Suprapubic skin (tissue), 4 donors: ENCODE measurements at places on chromosomes 16 and 17.

DNA sequence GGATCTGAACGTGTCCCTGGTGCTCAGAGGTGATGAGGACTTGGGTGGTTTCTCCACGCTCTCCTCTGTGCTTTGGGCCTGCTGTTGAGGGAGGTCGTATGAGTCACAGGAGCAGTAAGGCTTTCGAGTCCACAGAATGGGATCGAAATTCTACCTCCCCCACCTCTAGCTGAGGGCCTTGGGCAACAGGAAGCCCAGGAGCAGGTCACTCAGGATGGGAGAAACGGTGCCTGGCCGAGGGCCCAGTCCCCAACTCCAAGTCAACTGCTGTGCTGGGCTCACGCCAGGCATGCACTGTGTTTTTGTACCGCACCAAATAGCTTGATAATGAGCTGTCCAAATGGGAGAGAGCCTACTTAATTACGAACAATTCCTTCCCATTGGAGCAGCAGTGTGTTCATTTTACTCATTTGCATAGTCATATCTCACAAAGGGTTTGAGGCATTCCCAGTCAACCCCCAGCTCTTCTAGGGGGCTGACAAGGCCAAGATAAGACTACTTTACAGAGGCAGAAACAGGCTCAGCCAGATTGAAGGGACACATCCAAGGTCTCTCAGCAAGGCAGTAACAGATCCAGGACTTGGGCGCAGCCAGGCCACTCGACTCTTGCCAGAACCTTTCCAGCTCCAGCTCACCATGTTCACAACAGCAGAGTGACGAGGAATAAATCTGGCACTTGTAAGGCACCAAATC is 53.6 kb downstream of the WNT3 start:
- no peak overlapping the region for H3K4me3 ChIP-seq
- peaks cover 24% of the 10 kb centered on the region for H3K4me1 ChIP-seq
- no peaks in the 10 kb centered on the region for H3K36me3 ChIP-seq
- no peak overlapping the region for H3K27ac ChIP-seq
- DNase-seq, result peak; percentile 53

DNA sequence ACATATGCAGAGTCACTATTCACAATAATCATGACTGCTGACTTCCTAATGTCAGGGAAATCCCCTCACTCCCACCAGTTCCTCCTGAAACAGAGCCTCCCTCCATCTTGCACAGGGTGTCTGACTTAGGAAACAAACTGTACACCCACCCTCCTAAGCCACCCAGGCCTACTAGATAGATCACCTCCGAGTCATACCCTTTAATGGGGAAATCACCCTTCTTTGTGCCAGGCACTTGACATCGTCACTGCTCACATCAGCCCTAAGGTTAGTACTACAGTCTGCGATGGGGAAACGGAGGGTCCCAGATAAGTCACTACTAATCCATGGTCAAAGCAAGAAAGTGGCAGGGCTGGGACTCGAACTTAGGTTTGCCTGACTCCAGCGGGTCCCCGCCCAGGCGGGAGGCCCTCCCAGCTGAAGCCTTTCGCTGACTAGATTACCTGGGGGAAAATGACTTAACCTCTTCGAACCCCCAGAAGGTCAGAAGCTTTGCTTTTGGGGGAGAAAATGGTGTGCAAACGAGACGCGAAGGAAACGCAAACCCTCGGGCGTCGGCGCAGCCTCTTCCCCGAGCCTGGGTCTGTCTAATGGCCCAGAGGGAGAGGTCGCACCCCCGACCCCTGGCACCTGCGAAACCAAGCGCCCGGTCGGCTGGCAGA is 3.4 kb upstream of the MLLT6 start:
- no peaks in the 10 kb centered on the region for H3K27me3 ChIP-seq
- H3K27ac ChIP-seq, result peak overlapping the region; percentile 90
- H3K4me3 ChIP-seq, result peak overlapping the region; percentile 85

GRCh38 chr17:49920030-49920769 is 48.8 kb upstream of the DLX4 start:
- no peaks in the 10 kb centered on the region for H3K4me1 ChIP-seq
- no peak overlapping the region for H3K4me3 ChIP-seq
- peaks cover 18% of the 10 kb centered on the region for H3K27me3 ChIP-seq
- no peak overlapping the region for H3K27ac ChIP-seq

DNA sequence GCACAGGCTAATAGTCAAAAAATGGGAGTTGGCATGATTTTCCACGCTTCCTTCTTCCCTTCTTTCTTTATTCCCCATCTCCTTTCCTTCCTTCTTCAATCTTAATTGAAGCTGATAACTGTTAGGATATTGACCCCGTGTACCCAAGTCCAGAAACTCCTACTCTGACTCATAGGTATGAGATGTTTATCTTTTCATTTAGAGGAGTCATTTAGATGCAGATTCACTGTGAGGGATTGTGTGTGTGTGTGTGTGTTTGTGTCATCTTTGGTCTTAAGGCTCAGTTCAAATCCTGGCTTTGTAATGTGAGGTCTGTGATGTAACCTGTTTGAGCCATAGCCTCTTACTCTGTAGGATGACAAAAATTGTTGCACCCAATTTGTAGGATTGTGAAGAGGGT is 332.0 kb upstream of the MAF start:
- H3K36me3 ChIP-seq, result no peaks in the 10 kb centered on the region
- no peak overlapping the region for H3K4me3 ChIP-seq
- H3K27ac ChIP-seq, result no peak overlapping the region
- no peaks in the 10 kb centered on the region for H3K4me1 ChIP-seq
- no peak for DNase-seq

GRCh38 chr16:11572301-11572995 is 14.3 kb downstream of the LITAF start:
- no peaks in the 10 kb centered on the region for H3K36me3 ChIP-seq
- no peaks in the 10 kb centered on the region for H3K27me3 ChIP-seq
- H3K4me1 ChIP-seq, result peaks cover 20% of the 10 kb centered on the region
- H3K4me3 ChIP-seq, result no peak overlapping the region
- DNase-seq, result no peak
- no peak overlapping the region for H3K27ac ChIP-seq

DNA sequence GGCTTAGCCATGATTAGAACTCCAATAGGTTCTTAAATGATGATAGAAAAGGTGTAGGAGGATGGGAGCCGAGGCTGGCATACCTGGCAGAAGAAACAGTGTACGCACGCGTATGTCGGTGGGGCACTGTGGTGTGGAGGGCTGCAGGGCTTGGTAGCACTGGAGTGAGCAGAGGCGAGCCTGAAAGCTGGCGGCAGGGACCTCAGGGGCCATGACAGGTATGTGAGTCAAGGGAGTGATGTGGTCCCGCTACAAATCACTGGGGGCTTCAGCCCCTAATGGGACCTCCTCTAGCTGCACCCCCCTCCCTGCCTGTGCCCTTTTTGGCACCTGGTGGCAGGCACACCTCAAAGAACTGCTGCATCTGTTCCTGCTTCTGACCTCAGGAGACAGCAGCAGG is 67.3 kb downstream of the RAI1 start:
- DNase-seq, result no peak
- no peak overlapping the region for H3K4me3 ChIP-seq
- H3K27me3 ChIP-seq, result no peaks in the 10 kb centered on the region
- no peaks in the 10 kb centered on the region for H3K36me3 ChIP-seq

DNA sequence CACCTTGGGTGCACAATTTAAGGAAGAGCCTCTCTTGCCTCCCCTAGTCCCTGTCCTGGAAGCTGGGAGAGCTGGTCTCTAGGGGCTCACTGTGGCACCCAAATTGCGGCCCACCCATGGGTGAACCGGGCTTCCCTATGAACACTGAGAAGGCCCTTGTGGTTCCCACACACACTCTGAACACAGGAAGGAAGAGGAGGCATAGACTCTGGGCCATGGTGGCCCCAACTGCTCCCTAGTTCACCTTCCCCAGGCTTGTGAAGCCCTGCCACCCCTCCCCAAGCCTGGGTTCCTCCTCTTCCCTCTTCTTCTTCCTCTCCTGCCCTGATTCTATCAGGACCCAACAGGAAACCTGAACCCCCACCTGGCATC is 10.5 kb downstream of the SREBF1 start:
- DNase-seq, result no peak
- no peaks in the 10 kb centered on the region for H3K36me3 ChIP-seq
- peaks cover 82% of the 10 kb centered on the region for H3K4me1 ChIP-seq
- H3K4me3 ChIP-seq, result no peak overlapping the region
- no peaks in the 10 kb centered on the region for H3K27me3 ChIP-seq

DNA sequence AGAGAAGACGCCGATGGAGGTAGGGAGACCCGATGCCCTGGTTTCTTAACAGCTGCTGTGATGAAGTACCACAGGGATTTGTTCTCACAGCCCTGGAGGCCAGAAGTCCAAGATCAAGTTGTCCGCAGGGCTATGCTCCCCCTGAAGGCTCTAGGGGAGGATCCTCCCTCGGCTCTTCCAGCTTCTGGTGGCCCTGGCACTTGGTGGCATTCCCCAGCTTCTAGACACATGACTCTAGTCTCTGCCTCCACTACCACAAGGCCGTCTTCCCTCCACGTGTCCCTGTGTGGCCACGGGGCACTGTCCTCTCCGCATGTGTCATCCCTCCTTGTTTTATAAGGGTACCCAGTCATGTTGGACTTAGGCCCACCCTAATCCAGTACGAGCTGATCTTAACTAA is 375.2 kb downstream of the SLC39A11 start:
- H3K4me3 ChIP-seq, result no peak overlapping the region
- peaks cover 2% of the 10 kb centered on the region for H3K4me1 ChIP-seq
- DNase-seq, result no peak
- H3K27ac ChIP-seq, result no peak overlapping the region

DNA sequence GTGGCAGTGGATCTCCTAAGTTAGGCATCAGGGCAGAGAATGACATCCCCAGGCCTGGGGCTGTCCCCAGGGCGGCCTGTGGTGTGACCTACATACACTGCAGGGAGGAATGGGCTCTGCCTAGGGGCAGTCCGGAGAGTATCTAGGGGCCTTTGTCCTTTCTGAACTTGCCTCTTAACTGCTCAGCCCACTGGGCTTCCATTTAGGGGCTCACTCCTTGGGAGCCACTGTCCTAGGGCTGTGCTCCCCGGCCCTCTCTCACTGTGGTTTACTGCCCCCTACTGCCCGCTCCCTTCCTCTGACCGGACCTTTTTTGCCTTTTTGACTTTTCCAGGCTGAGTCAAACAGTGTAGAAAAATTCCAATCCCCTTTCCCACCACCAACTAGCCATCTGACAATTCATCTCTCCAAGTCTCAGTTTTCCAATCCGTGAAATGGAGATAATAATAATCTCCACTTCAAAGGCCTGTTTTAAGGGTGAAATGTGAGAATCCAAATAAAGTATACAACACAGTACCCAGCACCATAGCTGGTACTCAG is 66.8 kb downstream of the DNAH3 start:
- no peaks in the 10 kb centered on the region for H3K27me3 ChIP-seq
- H3K4me3 ChIP-seq, result no peak overlapping the region
- no peaks in the 10 kb centered on the region for H3K4me1 ChIP-seq
- no peak overlapping the region for H3K27ac ChIP-seq
- no peaks in the 10 kb centered on the region for H3K36me3 ChIP-seq

DNA sequence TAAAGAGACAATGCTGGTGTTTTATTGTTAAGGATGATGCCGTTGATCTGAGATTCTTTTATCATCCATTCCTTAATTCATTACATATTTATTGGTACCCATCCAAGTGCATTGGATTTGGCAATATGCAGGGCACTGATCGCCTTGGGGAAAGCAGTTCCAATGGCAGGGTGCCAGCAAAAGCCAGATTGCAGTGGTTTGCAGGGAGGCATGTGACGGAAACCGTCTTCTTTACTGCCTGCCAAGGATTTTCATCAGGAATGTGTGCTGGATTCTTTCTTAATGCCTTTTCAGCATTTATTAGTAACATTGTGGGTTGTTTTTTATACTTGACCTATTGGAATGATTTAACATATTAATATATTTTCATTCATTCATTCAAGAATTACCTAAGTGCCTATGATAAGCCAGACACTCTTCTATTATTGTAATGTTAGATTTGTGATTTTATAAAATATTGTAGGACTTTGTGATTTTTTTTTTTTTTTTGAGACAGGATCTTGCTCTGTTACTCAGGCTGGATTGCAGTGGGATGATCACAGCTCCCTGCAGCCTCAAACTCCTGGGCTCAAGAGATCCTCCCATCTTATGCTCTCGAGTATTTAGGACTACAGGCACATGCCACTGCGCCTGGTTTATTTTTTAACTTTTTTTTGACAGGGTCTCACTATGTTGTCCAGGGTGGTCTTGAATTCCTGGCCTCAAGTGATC is 93.4 kb upstream of the TNRC6A start:
- H3K4me3 ChIP-seq, result no peak overlapping the region
- H3K27me3 ChIP-seq, result no peaks in the 10 kb centered on the region

GRCh38 chr16:10318798-10319500 is 66.9 kb upstream of the ATF7IP2 start:
- H3K4me3 ChIP-seq, result no peak overlapping the region
- no peak for DNase-seq
- H3K27me3 ChIP-seq, result no peaks in the 10 kb centered on the region
- no peaks in the 10 kb centered on the region for H3K4me1 ChIP-seq
- no peak overlapping the region for H3K27ac ChIP-seq

DNA sequence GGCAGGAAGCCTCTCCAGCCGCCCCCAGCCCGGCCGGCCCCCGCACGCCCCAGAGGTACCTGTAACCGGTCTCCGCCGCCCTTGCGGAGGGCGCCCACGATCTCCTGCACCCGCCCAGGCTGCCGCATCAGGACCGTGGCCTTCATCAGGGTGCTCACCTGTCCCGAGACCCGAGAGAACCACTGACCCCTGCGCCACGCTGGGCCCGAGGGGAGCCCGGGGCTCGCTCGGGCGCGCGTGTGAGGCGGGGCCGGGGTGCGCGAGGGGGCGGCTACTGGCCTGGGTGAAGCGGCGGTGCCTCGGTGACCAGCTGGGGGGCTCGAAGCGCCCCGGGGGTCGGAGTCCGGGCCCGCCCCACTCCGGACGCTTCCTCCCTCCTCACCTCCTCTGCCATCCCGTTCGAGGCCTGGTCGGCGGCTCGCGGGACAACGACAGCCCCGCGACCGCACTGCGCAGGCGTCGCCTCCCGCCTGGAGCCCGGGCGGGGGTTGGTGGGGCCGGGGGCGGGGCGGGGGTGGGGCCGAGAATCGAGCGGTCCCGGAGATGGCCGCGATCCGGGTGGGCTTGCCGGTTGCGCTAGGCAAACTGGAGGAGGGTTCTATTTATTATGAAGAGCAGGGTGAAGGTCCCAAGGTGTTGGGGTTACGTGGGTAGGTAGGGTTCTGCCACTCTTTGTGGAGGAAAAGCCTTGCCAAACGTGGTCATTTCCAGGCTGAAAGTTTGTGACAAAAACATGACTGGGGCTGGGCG is at the start of gene NT5C3B:
NT5C3B (minus strand) TSS at position 433 of the 750 bp plus-strand sequence; CDS start at position 394, 39 bp downstream.
- peak within 1 kb of the TSS; percentile 95 for H3K4me3 ChIP-seq
- no peaks in the 10 kb centered on the region for H3K27me3 ChIP-seq
- peaks cover 12% of the 10 kb centered on the region for H3K36me3 ChIP-seq
- H3K27ac ChIP-seq, result peak within 1 kb of the TSS; percentile 75
- no peak for DNase-seq
- H3K4me1 ChIP-seq, result peaks cover 19% of the 10 kb centered on the region

GRCh38 chr17:80364091-80364691 is 50.8 kb upstream of the ENDOV start:
- no peak overlapping the region for H3K27ac ChIP-seq
- no peak for DNase-seq
- H3K36me3 ChIP-seq, result peaks cover 91% of the 10 kb centered on the region
- no peaks in the 10 kb centered on the region for H3K4me1 ChIP-seq

- H3K27me3 ChIP-seq, result no peaks in the 10 kb centered on the region
- peak overlapping the region; percentile 97 for H3K4me3 ChIP-seq
- H3K36me3 ChIP-seq, result no peaks in the 10 kb centered on the region
- DNase-seq, result no peak
These were observed 522 bp upstream of the GLG1 start for GRCh38 chr16:74607310-74607961.
